ENCODE measurements at places on chromosomes 3 and 15. TPM values are rescaled to one million over a fixed set of nuclear protein-coding genes. Genes with fewer than 3 reads are reported as not detected.

DNA sequence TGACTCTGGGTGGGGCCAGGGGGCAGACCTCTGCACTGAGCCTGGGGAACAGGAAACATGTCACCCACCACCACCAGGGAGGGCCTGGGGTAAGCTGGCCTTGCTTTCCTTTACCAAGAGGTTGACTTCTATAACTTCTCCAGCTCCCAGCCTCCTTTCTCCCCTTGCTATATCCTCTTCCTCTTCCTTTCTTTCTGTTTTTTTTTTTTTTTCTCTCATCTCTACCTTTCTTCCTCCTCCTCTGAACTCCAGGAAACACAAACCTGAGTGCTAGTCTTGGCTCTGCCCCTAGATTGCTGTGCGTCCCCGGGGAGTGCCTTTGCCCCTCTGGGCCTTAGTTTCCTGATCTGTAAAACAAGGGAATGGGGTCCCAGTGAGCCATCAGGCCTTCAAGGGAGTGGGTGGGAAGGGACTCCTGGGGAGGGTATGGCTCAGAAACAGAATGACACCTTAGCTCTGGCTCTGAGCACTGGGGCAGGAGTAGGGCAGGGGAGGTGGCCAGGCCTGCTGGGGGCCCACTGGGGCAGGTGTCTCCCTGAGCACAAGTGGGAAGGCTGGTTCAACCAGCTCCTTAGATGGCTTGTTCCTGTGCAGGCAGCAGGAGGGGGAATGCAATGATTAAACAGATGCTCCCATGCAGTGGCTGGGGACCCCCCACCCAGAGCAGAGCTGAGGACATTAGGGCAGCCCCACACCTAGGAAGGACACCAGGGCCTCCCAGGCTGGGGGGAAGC lies 4.3 kb downstream of the SNX33 start:
- H3K27ac ChIP-seq: no peak overlapping the region
- H3K27me3 ChIP-seq: no peaks in the 10 kb centered on the region
- peaks cover 3% of the 10 kb centered on the region for H3K4me1 ChIP-seq
- H3K4me3 ChIP-seq: peak overlapping the region; percentile 97
- no peak for DNase-seq

GRCh38 chr3:50124052-50124799 lies 30.9 kb upstream of the SEMA3F start:
- no peak for DNase-seq
- H3K36me3 ChIP-seq: peaks cover 11% of the 10 kb centered on the region
- no peaks in the 10 kb centered on the region for H3K27me3 ChIP-seq
- H3K4me1 ChIP-seq: peaks cover 4% of the 10 kb centered on the region
- H3K27ac ChIP-seq: no peak overlapping the region
- no peak overlapping the region for H3K4me3 ChIP-seq

DNA sequence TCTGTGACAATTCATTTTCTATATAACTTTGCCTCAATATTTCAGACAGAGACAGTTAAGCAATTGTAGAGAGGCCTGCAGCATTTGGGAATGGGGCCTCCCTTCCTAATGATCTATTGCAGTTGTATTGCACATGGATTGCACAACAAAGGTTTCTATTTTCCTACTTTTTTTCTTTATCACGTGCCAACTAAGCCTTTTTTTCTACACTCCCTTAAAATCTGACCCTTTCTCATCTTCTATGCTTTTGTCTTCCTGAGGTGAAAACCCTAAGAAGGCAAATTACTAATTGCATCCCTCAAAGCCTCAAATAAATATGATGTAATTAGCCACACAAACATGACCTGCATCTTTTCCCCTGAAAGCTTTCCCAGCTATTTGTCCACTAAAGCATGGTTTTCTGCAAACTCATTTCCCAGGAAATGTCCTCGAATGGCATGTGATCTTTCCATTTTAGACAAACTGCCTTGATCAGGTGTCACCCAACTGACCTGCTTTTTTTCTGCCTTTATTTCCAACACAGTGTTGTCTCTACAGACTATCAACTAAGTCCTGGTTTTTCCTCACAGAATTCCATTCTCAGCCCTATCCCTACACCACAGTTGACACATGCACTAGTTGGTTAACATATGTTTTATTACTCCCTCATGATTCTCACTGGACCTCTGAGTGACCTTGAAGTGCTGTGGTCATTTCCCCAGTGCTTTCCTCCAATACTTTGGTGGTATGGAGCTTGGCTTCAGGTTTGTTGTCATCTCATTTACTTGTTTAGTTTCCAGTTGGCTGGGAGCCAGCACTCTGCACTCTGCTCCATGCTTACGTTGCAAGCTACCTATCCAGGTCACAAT lies 31.9 kb upstream of the TSC22D2 start:
- DNase-seq: no peak
- no peak overlapping the region for H3K27ac ChIP-seq
- H3K4me1 ChIP-seq: peaks cover 15% of the 10 kb centered on the region
- no peaks in the 10 kb centered on the region for H3K36me3 ChIP-seq

GRCh38 chr3:141217389-141217788 lies 14.2 kb upstream of the PXYLP1 start:
- DNase-seq: no peak
- no peaks in the 10 kb centered on the region for H3K27me3 ChIP-seq
- H3K36me3 ChIP-seq: no peaks in the 10 kb centered on the region
- no peaks in the 10 kb centered on the region for H3K4me1 ChIP-seq
- H3K27ac ChIP-seq: no peak overlapping the region
- H3K4me3 ChIP-seq: no peak overlapping the region

- no peak for DNase-seq
- H3K4me3 ChIP-seq: no peak overlapping the region
- H3K27ac ChIP-seq: no peak overlapping the region
Observed at GRCh38 chr15:68846851-68847439, 26.2 kb upstream of the ANP32A start.

DNA sequence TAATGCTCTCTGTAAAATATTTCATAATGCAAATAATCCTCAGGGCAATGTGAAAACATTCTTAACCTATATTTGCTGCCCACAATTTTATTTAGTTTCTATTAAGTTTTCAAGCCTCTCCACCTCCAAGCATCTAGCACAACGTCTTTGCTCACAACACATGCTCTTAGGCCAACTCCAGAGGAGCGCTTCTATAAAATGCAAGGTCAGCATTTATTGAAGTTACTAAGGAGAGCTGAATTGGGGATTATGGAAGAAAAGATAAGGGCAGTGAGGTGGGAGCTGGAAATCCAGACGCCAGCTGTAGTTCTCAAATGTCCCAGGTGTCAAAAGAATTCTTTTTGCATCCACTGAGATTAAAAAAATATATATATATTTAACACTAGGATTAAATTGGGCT lies 996 bp downstream of the RABL3 start:
- no peak overlapping the region for H3K27ac ChIP-seq
- H3K27me3 ChIP-seq: no peaks in the 10 kb centered on the region
- DNase-seq: no peak
- no peaks in the 10 kb centered on the region for H3K4me1 ChIP-seq

DNA sequence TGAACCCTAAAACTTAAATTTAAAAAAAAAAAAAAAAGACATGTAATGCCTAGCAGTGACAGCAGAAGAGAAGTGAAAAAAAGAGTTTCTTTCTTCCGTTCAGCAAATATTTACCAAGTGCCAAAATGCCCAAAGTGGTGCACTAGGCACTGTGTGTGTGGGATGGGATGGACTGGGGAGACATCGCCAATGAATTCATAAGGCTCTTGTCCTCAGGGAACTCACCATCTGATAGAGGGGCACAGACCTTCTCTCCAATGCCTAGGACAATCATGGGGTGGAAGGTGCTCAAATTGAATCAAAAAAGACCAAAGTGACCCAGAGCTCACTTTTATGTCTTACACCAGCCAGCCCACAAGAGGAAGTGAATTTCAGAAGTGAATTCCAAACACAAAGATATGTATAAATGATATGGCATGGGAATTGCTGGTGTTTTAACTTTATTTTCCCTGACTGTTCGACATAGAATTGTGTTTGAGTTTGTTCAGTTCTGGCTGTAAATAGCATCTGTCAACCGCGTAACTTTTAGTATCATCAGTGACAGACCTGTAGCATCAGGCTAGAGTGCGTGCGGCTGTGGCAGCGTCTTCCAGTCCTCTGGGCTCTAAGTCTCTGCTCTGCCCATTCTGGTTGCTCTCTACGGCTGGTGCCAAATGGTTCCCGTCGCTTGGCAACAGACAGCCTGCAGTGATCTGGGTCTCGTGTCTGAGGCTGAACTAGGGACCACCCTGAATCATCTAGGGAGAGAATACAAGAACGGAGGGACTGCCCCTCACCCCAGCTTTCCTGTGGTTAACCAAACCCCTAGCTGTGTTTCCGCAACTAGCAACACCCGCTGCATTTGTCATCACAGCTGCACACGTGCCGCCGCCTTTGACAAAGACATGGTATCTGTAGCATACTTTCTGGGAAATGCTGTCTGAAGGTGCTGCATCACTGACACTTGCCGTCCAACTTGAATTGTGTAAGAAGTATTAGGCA lies 154.0 kb upstream of the THBS1 start:
- H3K27ac ChIP-seq: no peak overlapping the region
- H3K36me3 ChIP-seq: no peaks in the 10 kb centered on the region
- DNase-seq: no peak
- no peaks in the 10 kb centered on the region for H3K4me1 ChIP-seq

GRCh38 chr3:129794311-129795185 lies 99.0 kb downstream of the TMCC1 start:
- H3K27ac ChIP-seq: no peak overlapping the region
- peak; percentile 92 for DNase-seq
- peaks cover 2% of the 10 kb centered on the region for H3K4me1 ChIP-seq
- no peaks in the 10 kb centered on the region for H3K27me3 ChIP-seq

- H3K36me3 ChIP-seq: 0 out of 2 replicates have a peak, but pooled peaks cover 3% of the 10 kb centered on the region
- H3K4me3 ChIP-seq: no peak overlapping the region
- H3K4me1 ChIP-seq: no peaks in the 10 kb centered on the region
- no peak for DNase-seq
- H3K27me3 ChIP-seq: no peaks in the 10 kb centered on the region
- H3K27ac ChIP-seq: no peak overlapping the region
Observed at GRCh38 chr3:182909318-182910040, 70.9 kb downstream of the DCUN1D1 start.

- no peaks in the 10 kb centered on the region for H3K36me3 ChIP-seq
- no peaks in the 10 kb centered on the region for H3K27me3 ChIP-seq
- no peak for DNase-seq
- H3K4me3 ChIP-seq: no peak overlapping the region
- H3K4me1 ChIP-seq: no peaks in the 10 kb centered on the region
Observed at GRCh38 chr3:161905520-161906132, 409.0 kb downstream of the OTOL1 start.

- no peak for DNase-seq
- H3K4me3 ChIP-seq: no peak overlapping the region
- peaks cover 66% of the 10 kb centered on the region for H3K36me3 ChIP-seq
Observed at GRCh38 chr3:49279376-49279775, 2.3 kb upstream of the C3orf62 start.

TIMP4 gene
- total RNA-seq: 8.5 TPM

GRIP2 gene
- 3.2 TPM for total RNA-seq

MESP1 gene
- total RNA-seq: not detected

SLC22A13 gene
- not detected for total RNA-seq

GPR171 gene
- total RNA-seq: not detected

XCR1 gene
- total RNA-seq: not detected

C3orf85 gene
- not detected for total RNA-seq

GOLGA8Q gene
- total RNA-seq: not detected

All from H9 (cell line).